Bronchial epithelial cell (primary cell): ENCODE measurements at places on chromosomes 4 and X.

DNA sequence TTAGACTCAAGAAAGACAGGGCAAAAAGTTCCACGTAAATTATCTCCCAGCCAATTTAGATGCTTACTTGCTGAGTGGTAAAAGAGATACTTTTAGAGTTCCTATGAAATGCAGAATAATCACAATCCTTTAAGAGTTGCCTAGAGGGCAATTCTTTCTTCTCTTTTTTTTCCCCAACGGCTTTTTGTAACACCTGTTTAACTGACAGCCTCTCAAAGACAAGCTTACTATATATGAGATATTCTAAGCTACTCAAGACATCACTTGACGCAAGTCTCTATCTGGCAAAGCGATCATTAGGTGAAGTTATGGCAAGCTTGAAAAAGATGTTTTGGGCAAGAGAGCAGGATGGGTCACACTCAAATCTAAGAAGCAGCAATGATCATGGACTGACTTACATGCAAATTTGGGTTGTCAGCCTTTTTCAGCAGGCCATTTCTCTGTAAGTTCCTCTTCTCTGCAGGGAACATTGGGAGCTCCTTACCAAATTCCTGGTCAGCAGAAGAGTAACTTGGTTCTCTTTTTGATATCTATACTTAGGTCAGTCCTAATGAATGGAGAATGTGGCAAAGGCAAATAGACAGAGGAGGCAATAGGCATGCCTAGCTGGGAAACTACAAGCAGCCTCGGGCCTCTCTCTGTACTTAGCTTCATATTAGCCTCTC is 162.9 kb upstream of the FGF13 start:
- no peak for DNase-seq

- peak; percentile 48 for DNase-seq
Observed at GRCh38 chrX:123869488-123869887, 9.6 kb downstream of the XIAP start.

GRCh38 chr4:113893546-113893945 is 85.9 kb downstream of the ARSJ start:
- peak; percentile 39 for DNase-seq

DNA sequence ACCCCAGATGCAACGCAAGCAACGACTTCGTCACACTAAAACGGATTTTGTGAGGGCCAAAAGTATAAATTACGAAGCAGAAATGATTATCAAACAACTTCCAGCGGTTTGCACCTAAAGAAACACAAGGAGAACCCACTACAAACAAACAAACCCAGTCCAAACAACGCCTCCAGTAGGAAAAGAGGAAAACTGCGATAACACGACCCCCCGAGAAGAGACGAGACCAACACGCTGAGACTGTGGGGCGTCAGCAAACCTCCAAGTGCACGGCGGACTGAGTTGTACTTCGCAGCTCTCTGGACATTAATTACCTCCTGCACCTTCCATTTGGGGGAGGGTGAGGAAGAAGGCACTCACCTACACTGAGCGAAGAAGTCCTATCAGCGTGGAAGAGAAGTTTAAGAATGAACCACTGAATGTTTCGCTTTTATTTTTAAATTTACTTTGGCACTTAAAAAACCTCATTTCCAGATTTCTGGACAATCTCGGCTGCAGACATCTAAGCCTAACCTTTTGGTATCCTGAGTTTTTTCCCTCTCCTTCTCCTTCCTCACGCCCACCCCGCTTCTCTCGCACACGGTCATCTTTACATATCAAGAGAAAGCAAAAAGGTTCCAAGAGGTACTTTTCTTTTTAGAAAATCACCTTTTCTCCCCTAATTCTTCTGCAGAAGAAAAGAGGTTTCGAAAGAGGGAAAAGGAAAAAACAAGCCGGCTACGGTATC is at the start of gene MAB21L2:
Gene MAB21L2 (plus strand): TSS at position 6 of the 727 bp plus-strand sequence. CDS start 879 bp downstream, outside the sequence.
- no peak for DNase-seq

GRCh38 chr4:162126729-162127128 is 37.1 kb downstream of the FSTL5 start:
- no peak for DNase-seq

DNA sequence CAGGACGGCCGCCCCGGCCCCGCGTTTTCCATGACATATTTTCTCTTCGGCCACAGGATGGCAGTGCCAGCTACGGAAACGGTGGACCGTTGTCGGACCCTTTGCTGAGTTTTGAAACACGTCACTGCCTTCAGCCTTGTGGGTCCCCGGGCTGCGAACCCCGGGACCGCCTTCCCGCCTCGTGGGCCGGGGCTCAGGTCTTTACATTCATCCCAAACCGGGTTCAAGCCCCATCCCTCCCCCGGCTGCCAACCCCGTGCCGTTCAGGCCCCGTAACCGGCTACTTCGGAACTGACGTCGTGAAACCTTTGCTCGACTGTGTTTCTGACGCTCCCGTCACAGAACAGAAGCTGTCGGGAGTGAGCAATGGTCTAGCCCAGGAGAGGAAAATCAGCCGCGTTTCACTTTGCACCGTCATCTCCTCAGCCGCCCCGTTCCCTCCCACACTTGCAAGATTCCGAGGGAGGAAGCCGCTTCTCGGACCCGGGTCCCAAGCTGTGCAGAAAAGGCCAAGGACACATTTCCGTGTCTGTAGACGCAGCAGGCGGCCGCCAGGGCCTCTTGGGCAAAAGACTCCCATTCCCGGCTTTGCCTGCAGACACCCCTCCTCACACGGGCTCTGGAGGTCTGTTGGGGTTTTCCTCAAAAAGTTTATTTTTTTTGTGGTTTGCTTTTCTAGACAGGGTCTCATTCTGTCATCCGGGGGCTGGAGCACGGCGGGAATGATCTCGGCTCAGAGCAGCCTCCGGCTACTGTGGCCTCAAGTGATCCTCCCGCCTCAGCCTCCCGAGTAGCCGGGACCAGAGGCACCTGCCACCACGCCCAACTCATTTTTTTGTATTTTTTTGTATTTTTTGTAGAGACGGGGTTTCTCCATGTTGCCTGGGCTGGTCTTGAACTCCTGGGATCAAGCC is 41.4 kb upstream of the PPP2R3B start:
- no peak for DNase-seq

- no peak for DNase-seq
Observed at GRCh38 chr4:77669946-77670590, 64.4 kb downstream of the CXCL13 start.

- DNase-seq = peak; percentile 95
Observed at GRCh38 chr4:61468024-61468720, 268.0 kb downstream of the ADGRL3 start.

DNA sequence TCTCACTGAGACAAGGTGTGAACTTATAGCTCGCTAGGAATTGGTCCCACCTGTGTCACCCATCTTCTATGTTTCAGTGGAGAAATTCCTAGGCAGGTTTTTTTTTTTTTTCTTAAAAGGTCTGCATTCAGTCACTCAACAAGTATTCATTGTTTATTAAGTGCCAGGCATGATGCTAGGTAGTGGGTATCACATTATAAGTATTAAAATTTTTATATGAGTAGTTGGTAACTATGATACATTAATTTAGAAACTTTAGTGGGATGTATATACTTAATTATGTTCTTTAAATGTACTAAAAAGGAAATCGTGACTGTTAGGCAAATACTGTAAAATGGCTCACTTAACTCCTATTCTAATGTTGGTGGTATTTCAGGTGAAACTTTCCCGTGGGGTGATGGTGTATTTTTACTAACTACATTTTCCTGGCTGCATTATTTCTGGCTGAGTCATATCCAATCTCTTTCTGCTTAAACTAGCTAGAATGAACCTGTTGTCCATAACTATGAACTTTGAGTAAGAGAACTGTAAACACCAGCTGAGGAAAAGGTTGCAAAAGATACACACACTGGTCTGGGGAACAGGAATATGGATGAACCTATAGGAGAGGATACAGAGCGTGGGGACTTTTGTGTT is 49.3 kb upstream of the MED14 start:
- DNase-seq = peak; percentile 73

DNA sequence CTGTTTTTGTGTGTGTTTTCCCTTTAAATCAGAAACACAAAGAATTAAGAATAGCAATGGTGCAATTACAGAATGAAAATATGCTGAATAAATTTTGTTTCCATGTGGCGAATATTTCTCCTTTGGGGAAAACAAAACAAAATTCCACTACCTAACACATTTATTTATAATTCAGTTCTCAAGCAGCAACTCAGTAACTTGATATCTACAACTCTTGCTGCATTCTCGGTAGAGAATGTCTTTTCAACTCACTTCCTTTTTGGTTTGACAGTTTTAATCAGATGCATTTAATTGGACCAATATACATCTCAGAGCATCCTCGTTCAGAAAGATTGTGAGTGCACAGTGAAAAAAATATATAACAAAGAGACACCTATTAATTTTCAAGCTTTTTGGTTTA is 30.8 kb downstream of the ZNF827 start:
- no peak for DNase-seq

- no peak for DNase-seq
Observed at GRCh38 chr4:117770269-117771102, 263.8 kb upstream of the NDST3 start.

DNA sequence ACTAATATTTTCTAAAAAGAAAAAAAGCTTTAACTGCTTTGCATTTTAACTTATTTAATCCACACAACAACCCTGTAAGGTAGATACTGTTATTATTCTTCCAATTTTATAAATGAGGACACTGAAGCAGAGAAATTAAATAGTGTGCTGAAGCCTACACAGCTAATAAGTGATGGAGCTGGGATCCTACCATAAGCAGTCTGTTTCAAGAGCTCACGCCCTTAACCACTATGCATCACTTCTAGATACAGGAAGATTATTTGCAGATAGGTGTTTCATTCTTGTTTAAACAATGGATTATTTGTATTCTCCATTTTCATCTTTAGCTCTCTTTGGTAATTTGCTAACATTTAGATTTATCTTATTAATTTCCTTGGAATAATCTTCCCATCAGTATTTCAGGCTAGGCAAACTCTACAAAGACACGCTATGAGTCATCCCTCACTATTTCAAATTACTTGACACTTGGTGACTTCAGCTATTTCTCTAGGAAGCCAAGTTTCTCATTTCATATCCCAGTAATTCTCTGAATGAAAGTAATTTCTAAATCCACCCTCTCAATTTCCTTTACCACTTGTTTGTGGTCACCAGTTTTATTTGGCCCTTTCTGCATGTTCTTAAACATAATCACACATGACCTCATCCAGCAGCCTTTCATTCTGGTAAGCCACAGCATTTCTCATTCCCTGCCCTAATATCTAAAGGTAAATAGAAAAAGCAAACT is 67.3 kb downstream of the ASB9 start:
- DNase-seq = peak; percentile 0

DNA sequence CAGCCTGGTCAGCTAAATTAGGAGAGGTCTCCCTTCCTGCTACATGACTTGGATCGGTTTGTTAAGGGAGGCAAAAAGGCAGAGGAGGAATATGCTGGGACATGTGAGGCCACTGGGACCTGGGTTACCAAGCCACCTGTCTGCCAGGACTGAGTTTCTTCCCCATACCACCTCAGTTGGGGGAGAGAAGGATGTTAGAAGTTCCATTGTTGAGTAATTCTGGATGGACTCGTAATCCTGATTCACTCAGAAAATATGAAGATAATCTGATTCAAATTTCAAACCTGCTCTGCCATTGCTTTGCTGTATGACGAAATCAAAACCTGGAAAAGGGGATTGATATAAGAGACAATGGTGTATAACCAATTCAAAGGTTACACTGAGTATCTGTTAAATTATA is 97.4 kb upstream of the S100G start:
- DNase-seq = peak; percentile 88

DNA sequence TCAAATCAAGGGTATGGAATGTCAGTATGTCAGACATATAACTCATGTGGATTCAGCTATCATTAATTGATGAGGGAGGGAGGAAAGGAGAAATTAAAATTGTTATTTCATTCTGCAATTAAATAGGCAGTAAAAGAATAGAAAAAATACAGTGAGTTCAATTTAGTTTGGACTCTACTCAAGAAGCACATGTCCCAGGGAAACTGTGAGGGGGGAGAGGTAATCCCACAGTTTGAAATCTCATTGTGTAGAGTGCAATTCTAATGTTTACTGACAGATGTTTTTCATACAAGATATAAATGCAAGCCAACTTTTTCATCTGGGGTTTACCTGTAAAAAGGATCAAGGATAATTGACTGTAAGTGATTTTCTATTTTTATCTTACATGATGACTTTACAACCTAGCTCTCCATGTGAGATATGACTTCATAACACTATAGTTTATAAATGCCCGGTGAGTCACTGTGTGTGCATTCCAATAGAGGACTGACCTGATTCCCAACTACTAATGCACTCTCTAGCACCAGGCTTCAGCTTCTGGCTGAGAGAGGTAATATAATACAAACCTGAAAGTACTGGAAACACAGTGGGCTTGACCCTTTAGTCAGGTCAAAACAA is 35.2 kb upstream of the SCD5 start:
- DNase-seq = peak; percentile 84

GRCh38 chr4:40245550-40245949 is 48.7 kb downstream of the RHOH start:
- DNase-seq = no peak

DNA sequence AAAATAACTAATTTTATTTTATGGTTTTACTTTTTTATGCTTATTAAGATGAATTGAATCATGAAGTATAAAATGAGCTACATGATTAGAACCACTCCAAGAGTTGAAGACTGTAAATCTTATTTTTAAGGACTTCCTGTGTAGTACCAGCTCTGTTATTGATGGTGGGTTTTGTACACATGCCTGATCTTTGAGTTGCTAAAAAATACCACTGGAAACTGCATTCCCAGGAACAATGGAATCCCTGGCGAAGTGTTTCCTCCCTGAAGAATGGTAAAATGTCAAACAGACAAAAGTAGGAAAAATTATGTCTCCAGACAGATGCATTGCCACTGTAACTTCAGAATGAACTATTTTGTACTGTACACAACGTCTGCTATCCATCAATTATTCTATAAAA is 935.4 kb upstream of the TENM3 start:
- no peak for DNase-seq

DNA sequence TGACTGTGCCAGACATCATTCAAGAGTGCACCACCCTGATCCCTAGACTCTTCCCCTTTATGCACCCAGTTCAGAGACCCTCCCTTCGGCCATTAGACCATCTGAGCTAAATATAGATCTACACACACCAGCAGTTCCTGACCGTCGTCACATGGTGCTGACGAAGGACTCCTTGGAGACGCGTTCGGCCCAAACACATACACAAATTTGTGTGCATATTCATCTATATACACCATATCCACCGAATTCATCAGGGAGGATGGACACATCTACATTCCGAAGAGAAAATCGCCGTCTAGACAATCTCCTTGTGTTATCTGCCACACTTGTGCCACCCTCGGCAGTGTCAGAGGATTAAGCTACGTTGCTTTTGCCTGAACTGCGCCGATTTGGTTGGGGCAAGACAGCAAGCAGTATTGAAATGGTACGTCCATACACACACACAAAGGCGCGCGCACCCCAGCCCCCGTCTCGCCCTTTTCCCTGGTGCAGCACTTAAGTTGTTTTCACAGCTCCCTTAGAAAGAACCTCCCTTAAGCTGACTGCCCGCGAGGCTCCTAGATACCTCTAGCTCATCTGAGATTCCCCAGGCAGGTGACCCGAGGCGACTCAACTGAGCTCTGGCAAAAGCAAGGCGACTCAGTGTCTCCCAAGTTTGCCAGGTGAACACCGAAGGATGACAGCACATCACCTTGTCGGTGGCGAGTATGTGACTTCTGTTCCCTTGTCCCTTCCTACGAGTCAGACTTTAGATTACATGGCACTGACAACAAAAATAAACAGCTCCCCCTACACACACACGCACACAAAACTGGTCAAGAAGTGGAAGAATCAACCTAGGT is 1.0 kb downstream of the RASGEF1B start:
- DNase-seq = peak; percentile 38
